ENCODE measurements at places on chromosomes 16 and 17.

DNA sequence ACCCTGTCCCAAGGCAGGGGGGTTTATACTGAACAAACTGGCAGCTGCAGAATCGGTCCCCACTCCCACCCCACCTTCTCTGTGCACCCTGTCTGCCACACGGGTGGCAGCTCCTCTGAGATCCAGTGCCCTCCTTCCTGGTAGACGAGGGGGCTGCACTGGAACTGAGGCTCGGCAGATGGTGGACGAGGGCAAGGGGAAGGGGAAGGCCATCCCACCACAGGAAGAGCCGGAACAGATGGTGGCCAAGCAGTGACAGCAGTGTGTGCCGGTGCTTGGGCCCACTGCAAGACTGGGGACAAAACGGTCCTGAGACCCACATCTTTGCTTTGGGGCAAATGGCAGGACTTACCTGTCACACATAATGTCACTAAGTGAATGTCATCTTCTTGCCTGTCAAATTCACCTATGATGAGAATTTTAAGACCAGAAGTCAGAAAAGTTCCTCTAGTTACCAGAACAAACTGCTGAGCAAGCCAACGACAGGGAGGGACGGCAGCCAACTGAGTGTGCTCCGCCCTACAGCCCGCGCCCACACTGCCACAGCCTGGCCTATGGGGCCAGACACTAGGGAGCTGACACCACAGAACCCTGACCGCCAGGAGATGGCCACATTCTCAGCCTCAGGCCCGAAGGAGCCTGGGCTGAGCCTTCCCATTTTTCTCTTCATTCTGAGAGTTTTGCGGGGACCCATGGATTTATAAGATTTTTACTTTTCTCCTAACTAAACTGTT, 14.4 kb downstream of the NTAN1 start:
- peak; percentile 67 for DNase-seq

GRCh38 chr17:13572581-13572980, 29.1 kb downstream of the HS3ST3A1 start:
- no peak for DNase-seq

DNA sequence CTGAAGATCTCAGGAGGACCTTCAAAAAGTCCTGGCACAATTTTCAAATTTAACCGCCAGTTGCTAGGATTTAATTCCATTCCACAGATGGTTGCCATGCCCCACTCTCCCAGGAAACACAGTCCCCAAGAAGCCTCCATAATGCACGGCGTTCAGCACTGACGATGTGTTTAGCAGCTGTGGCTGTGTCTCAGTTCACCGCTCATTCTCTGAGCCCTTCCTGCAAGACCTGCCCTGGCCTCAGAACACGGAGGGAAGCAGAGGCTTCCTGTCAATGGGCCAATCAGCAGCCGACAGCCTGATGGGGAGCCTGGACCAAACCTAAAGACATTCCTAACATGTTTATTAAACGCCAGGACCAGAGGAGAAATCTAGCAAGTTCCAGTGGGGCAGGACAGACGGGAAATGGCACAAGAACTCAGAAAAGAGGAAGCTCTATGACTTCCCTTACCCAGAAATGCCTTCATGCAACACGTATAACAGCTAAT, 4.9 kb downstream of the MYLK3 start:
- no peak for DNase-seq

GRCh38 chr16:56197192-56197992, 6.1 kb downstream of the GNAO1 start:
- DNase-seq: no peak

- no peak for DNase-seq
Observed at GRCh38 chr17:56679777-56680422, 86.4 kb downstream of the NOG start.

DNA sequence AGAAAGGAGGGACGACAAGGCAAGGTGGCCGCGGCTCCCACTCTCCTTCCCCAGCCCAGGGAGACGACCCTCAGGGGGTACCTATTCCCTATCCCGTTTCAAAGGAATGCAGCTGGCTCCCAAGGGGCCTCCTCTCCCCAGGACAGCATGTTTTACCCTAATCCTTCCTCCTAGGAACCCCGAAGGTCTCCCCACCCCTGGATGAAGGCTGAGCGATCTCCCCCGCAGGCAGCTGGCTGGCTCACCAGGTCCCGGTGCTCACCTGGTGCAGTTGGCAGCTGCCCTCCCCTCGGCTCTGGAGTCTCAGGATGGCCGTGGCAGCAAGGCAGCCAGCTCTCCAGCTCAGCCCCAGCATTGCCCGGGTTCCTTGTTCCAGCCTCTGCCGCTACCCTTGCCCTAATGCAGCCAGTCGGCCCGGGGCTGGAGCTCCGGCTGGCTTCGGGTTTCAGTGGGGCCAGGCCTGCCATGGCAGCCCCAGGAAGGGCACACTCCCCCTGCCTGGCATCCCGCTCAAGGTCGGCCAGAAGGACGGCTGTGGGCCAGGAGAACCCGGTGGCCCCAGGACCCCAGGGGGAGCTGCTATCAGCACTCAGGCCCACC, 4.6 kb downstream of the CLUH start:
- DNase-seq: no peak

- DNase-seq: no peak
Observed at GRCh38 chr17:57651451-57651850, 93.6 kb downstream of the CCDC182 start.

GRCh38 chr17:39939106-39939505, 11.6 kb downstream of the LRRC3C start:
- DNase-seq: no peak

- no peak for DNase-seq
Observed at GRCh38 chr16:83727751-83728352, 79.9 kb upstream of the HSBP1 start.
